ENCODE measurements at places on chromosomes 12 and 14. TPM values are rescaled to one million over a fixed set of nuclear protein-coding genes. Genes with fewer than 3 reads are reported as not detected.

- no peak for DNase-seq
These were observed 56.4 kb upstream of the USP44 start for GRCh38 chr12:95607642-95608041.

GRCh38 chr12:87112571-87113345 lies 856.6 kb upstream of the MGAT4C start:
- peak; percentile 93 for DNase-seq

DNA sequence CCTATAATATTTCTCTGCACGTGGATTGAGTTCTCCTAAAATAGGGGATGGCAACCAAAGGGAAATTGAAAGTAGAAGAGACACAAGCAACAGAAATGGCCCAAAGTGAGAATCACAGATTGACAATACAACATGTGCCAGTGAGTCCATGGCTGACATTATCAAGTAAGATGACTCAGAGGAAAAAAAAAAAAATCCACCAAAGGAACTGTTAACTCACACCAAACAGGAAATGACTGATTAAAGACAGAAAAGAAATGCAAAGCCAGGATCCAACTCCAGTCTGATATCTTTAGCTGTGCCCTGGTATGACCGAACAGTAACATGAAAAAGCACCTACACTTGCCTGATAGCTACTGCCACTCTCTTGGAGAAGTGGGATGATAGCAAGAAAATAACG lies 485.0 kb downstream of the PRKD1 start:
- peak; percentile 53 for DNase-seq

DNA sequence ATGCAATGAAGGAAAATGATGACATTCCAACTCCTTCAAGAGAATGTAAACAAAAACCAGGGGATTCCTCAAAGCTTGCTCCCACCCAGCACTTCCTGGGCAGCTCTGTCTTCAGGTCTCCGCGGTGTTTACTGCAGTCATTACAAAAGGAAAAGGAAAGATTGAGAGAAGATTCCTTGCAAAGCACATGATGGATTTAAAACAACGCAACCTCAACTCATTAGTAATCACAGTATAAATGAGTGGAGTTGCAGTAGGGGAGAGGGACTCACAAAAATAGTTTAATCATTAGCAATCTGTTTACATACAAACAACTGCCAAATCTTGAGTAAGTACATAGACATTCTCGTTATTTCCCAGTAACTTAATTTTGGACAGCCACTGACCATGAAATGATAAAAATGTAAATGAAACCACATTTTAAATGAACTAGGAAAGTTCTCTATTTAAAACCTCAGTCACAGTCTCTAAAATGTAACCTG lies 49.7 kb upstream of the OVCH1 start:
- DNase-seq, result peak; percentile 78

DNA sequence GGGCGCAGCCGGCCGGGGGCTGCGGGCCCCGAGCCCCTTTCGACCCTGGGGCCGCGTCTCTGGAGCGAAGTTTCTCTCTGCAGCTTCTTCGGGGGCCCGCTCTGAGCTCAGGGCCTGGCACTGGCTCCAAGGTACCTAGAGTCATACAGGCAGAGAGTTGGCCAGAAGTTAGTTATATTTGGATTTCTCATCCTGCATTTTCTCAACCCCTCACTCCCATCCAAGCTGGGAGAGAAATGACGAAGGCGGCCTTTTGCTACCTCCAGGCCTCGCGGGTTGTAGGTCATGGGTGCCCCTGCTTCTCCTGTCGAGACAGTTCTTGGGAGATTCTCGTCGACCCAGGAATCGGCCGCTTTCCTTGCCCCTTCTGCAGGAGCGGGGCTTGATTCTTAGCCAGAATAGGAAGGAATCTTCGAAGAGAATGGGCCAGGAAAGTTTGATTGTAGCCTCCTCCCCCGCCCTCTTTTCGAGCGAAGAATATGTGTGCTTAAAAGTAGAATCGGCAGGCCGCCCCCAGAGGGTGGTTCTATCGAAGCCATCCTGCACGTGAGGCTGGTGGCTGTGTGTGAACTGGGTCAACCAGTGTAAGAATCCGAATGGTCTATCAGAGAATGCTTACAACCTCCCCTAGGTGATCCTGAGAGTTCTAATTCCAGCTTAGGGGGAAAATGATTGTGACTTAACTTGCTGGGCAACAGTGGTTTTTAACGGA lies 785 bp downstream of the MLEC start:
- peak; percentile 37 for DNase-seq

- peak; percentile 83 for DNase-seq
These were observed 53.3 kb downstream of the RBM19 start for GRCh38 chr12:113912760-113913329.

DNA sequence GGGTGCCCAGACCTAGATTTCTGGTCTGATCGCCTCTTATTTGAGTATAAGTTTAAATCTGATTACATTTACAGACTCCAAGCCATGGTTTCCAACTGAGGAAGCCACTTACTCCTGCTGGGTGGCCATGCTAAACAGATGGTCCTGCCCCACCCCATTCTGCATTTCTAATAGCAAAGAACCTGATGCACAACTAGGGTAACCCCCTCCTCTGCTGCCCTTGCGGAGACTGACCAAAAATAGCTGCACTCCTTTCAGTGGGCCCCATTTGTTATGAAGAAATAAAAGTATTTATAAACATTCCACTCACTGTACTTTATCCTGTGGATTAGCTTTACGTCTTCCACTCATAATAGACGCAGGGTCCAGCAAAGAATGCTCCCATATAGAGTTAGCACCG lies 6.8 kb downstream of the GIT2 start:
- DNase-seq, result no peak

Gene IL23A
- total RNA-seq, result 17.5 TPM

All from PC-3 (cell line).